Urinary bladder (tissue), 4 donors: ENCODE measurements at places on chromosomes 5 and 9. TPM values are rescaled to one million over a fixed set of nuclear protein-coding genes. Genes with fewer than 3 reads are reported as not detected.

DNA sequence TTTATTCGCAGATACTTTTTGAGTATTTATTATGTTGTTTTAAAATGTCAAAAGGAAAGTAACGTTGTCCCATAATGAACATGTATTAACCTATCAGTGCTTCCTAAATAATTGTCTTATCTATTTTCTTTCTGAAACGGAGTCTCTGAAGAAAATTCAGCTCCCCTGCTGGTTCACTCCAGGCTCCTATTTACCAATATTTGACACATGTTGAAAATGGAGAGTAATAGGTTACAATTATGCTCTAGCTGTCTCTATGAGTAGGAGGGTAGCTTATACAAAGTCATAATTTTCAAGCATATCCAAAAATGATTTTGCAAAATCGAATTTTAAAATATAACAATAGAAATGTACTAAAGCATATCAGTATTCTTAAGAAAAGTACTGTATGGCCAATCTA is 844.1 kb downstream of the CDH18 start:
- no peak for DNase-seq

GRCh38 chr5:127306647-127307046 is 16.1 kb downstream of the MEGF10 start:
- no peak for DNase-seq

- no peak for DNase-seq
These were observed 203.3 kb downstream of the CWC27 start for GRCh38 chr5:64971990-64972389.

GRCh38 chr5:173590436-173591055 is 25.9 kb downstream of the BOD1 start:
- no peak for DNase-seq

The AQP3 gene
- 27.1 TPM for total RNA-seq
